GM12891 (cell line): ENCODE measurements at places on chromosomes 16 and 17.

- no peak for DNase-seq
Measured at GRCh38 chr16:89142474-89143195, 28.9 kb upstream of the CDH15 start.

DNA sequence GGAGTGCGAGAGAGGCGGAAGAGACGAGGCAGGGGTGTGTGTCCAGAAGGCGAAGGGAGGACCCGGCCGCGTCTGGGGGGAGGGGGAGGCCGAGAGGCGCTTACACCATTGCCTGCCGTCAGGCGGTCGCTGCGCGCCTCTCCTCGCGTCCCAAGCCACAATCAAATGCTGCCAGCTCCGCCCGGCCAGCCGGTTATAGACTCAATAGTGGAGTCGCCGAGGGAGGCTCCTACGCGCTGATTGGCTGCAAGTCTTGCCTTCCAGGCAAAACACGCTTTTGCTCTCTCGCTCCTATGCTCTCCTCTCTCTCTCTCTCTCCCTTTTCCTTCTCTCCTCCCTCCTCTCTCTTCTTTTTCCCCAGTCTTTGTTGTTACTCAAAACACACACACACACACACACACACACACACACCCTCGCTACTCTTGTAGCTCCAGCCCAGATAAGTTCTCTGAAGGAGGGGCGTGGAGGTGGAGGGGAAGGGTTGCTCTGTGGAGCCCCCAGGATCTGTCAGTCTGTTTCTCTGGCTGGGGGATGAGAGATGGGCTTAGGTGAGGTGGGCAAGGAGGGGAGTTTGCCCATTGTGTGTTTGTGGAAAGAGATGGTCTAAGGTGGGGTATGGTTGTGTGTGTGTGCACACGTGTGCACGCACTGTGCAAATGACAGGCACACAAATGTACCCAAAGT, at the start of gene DLX3:
DLX3 (minus strand) TSS at position 170 of the 684 bp plus-strand sequence. CDS start 226 bp downstream, outside the sequence.
- DNase-seq: no peak

GRCh38 chr16:75653922-75654321, 6.3 kb downstream of the TERF2IP start:
- no peak for DNase-seq

DNA sequence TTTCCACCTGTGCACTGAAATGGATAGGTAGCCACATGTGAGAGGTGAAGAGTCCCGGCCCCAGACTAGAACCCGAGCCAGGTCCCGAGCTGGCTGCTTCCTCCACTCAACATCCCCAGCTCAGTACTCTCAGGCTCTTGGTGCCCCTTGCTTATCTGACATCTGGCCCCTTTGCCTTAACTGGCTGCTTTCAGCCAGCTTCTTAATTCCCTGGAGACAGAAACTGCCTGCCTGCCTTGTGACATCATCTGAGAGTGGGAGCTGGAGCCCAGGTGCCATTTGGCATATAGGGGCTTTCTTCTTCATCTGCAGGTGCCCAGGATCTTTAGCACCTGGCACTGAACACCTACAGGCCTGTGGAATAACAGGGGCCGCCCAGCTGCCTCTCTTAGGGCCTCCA, 8.9 kb downstream of the CHAD start:
- no peak for DNase-seq

DNA sequence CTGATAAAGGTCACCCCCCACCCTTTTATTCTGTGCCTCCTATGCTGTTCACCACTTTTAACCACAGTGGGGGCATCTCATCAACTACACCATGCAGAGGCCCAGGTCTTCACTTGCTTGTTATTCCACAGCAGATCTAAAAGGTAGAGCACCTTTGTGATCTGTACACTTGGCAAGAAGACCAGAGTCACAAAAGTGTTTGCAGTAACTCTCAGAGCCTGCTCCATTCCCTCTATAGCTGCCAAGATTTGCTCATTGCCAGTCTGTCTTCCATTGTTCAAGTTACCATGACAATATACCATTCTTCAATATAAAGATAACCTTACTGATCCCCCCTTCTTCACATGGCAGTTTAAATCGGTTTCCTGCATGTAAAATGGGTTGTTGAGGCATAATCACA, 180.0 kb downstream of the TOX3 start:
- DNase-seq: no peak

GRCh38 chr17:83099570-83100181, 20.3 kb downstream of the METRNL start:
- no peak for DNase-seq

- DNase-seq: peak; percentile 61
Measured at GRCh38 chr17:29124135-29124924, 55.9 kb downstream of the MYO18A start.

DNA sequence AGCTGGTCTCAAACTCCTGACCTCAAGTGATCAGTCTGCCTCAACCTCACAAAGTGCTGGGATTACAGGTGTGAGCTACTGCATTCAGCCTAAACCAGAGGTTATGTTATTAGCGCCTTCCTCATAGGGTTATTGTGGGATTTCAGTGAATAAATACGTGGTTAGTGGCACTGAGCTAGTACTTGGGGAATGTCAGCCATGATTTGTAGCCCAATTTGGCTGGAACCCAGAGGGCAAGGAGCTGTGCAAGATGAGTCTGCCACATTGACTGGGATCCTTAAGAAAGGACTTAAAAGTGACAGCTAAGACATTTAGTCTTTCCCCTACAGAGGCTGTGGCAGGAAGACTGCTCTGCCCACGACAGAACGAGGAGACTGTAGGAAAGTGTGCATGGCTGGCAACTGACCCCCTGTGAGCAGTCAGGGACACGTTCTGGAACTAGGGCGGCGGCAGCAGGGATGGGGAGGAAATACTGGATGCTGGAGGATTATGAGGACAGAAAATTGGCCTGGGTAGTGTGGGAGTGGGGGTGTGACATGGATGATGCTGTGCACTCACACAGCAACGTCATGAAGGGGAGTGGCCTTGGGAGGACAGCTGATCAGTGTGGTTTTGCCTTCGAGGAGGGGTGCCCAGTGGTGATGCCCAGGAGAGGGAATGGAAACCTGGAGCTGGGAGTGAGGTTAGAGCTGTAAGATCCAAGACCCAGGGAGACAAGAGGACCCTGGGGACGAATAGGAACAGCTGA, 14.6 kb downstream of the ATP5PD start:
- peak; percentile 42 for DNase-seq
